ENCODE measurements at places on chromosomes 6 and 20.

DNA sequence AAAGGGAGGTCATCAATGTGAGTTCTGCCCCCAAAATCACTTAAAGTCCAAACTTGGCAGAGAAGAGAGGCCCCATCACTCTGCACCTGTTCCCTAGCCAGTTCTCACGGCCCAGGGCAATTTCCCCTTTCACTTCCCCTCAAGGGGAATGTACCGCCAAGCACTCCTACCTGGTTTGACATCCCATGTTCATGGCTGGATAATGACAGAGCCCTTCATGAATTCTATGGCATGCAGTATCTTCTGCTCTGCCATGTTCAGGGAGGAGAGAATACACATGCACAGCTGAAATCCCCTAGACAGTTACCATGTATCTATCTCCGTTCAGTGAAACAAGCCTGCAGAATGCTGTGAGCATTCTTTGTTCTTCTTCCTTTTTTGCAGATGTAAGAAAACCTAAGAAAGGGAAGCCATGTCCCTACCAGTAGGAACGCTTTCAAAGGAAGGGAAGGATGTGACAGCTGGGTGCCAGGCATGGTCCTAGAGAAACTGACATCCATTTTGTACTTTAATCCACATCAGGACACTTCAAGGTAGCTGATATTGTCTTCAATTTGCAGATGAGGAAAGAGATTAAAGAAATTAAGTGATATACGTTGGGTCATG lies 79.8 kb upstream of the ARID1B start:
- no peak for DNase-seq

DNA sequence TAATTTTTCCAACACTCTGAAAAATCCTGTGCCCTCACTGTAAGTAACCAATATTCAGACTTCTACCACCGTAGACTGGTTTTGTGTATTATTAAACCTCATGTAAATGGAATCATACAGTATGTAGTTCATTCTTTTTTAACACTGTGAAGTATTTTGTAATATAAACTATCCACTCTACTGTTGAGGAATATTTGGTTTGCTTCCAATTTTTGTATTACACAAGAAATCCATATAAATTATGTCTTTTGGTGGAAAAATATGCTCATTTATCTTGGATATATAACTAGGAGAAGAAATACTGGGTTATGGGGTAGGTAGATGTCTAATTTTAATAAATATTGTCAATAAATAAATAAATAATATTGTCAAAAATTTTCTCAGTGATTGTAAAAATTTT lies 116.8 kb downstream of the CHD6 start:
- DNase-seq, result no peak

GRCh38 chr6:163661272-163661671 lies 246.8 kb downstream of the QKI start:
- no peak for DNase-seq

- no peak for DNase-seq
These were observed 28.1 kb upstream of the RALGAPA2 start for GRCh38 chr20:20740541-20740940.

DNA sequence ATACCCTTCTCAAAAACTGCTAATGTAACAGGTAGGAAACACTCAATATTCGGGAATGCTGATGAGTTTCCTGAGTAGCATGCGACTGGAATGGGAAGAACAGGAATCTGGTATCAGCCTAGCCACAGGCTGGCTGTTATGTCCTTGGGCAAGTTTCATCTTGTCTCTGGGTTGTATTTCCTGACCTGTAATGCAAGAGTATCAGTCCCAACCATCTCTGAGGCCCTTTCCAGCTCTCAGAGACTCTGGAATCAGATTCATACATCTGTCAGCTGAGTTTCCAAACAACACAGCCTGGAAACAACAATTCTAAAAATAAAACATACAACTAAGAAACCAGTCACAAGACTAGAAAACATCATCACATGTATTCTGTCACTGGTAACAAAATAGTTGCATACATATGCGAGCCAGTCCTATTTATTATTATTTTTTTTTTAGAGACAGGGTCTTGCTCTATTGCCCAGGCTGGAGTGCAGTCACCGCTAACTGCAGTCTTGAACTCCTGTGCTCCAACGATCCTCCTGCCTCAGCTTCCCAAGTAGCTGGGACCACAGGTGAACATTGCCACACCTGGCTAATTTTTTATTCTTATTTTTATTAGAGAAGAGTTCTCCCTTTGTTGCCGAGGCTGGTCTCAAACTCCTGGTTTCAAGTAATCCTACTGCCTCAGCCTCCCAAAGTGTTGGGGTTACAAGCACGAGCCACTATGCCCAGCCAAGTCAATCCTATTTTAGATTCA lies 16.7 kb upstream of the TFAP2A start:
- no peak for DNase-seq

DNA sequence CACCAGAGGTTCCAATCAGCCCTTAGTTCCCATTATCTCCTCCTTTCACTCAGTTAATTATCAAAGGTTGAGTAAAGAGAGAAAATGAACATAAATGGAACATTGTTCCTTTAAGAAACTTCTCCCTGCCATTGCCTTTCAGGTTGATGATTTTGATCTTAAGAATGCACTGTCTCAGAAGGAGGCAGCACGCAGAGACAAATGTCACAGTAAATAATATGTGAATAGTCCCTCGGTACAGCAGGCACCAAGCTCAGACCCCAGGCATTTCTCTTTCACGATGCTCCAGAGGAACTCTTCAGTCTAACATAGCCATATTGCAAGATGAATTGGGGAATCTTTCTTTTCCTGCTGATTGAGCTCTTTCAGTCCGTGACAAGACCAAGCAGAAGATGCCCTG lies 435.3 kb upstream of the SPTLC3 start:
- DNase-seq, result no peak

- no peak for DNase-seq
These were observed 34.0 kb downstream of the CPNE5 start for GRCh38 chr6:36805096-36805797.

GRCh38 chr20:50475681-50476292 lies 34.4 kb upstream of the PTPN1 start:
- no peak for DNase-seq

GRCh38 chr20:11401988-11402387 lies 515.7 kb upstream of the BTBD3 start:
- no peak for DNase-seq

GRCh38 chr6:57305107-57305506 lies 12.3 kb upstream of the PRIM2 start:
- no peak for DNase-seq

DNA sequence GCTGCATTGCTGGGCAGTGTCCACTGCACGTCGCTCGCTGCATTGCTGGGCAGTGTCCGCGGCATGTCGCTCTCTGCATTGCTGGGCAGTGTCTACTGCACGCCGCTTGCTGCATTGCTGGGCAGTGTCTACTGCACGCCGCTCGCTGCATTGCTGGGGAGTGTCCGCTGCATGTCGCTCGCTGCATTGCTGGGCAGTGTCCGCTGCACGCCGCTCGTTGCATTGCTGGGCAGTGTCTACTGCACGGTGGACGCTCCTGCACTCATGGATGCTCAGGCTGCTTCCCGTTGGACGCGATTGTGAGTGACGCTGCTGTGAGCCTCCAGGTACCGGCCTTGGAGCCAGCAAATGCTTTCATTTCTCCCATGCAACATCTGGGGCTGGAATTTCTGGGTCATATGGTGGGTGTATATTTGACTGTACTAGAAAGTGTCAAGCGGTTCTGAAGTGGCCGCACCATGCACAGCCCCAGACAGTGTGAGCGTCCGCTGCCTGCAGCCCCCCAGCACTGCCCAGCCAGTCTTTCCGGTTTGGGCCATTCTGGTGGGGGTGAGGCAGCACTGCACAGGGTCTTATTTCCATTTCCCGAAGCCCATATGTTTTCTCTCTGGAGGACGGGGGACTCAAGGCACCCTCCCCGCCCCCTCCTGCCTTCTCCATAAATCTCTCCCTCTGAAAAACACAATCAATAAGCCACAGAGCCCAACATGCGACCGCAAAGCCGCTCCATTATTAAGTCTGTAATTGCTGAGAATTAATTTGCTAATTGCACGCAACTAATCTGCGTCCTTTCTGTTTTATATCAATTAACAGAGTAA lies 97.4 kb downstream of the YTHDF1 start:
- no peak for DNase-seq

DNA sequence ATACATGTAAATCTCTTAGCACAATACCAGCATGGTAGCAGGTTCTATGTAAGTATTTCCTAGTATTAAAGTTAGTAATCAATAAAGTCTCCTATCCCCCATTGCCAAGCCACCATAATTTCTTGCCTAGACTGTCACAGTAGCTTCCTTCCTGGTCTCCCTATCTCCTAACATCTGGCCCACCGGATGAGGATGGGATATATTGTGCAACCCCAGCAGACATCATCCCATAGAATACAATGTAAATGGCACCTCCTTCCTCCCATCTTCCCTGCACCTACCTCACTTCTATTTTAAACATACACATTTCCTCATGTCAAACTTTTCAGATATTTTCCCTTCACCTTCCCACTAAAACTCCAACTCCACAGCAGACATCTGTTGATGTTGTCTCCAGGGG lies 3.5 kb upstream of the BTN3A1 start:
- no peak for DNase-seq

- no peak for DNase-seq
These were observed 48.8 kb downstream of the TM9SF4 start for GRCh38 chr20:32158351-32158750.

DNA sequence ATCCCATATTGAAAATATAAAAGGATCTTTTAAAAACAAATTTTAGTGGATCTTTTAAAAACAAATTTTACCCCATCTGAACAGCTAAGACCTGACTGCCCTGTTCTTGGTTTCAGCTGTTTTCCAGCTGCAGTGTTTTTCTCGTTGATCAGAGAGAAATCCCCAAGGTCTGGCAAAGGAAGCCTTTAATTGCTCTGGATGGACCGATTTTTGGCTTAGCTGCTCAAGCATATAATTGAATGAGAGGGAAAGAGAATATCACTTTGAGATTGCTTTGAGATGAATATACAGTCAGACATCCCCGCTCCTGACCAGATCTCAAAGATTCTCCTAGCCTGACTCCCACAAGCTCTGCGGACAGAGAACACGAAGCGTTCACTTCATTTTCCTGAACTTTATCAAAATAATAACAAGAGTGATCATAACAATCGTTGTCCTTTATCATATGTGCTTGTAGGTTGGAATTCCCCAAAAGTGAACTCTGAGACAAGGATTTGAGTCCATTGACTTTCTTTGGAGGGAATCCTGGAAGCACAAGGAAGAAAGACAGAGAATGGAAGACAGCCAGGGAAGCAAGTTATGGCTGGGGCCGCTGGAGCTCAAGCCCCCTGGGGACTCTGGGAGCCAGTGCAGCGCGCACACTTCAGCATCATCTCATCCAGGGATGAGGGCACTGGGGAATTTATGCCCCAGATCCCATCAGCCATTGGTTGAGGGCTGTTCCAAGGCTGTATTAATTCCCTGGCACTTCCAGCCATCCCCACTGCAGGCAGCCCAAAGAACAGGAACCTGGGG lies 101.3 kb downstream of the SNX5 start:
- DNase-seq, result no peak

DNA sequence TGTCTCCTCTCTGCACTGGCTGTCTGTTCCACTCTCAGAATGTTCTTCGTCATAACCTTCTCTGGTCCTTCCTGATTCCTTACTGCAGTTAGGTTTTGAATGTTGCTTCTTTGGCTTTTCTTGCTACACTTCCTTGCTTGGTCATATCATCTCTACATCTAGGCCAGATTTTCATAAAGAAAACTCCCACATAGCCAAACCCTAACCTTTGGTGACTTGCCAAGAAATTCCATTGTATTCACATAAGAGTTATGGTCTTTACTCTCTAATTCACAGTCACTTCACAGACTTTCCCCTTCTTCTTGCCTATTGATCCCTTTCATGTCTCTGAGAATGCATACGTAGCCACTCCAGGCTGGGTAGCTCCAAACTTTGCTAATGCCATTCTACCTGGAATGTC lies 41.9 kb upstream of the SIM1 start:
- no peak for DNase-seq

GRCh38 chr6:134778431-134778830 lies 171.5 kb downstream of the ALDH8A1 start:
- DNase-seq, result no peak

DNA sequence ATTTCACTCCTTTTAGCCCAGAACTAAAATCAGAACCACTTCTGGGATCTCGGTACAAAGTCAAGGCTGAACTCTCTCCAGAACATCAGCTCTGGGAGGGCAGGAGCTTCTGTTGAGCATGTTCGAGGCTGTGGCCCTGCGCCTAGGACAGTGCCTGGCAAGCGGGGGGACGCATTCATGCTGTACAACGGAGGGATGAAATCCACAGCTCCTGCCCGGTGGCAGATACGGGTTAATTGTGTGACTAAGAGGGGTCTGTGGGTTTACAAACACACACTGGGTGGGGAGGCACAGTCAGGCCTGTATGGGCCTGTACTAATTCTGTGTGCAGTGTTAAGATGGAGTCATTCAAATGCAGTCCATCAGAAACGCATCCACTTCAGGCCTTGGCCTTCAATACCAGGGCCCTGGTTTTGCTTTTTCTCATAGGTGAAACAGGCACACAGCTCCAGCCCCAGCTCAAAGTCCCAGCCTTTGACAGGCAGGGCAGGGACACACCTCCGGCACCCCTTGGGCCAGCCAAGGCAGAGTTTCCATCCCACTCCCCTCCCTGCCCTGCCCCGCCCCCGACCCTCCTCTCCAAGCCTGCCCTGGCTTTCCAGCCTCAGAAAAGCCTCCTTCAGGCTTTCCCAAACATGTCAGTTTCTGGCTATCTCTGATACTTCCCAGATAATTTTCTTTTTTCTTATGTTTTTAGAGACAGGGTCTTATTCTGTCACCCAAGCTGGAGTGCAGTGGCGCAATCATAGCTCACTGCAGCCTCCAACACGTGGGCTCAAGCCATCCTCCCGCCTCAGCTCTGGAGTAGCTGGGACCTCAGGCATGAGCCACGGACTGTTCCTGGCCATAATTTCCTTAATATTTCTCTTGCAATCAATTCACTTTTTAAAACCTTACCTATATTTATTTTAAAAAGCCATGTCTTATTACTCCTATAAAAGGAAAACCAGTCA lies 109.8 kb downstream of the SULF2 start:
- no peak for DNase-seq

GRCh38 chr6:99282479-99283062 lies 66.9 kb downstream of the FAXC start:
- DNase-seq, result no peak

DNA sequence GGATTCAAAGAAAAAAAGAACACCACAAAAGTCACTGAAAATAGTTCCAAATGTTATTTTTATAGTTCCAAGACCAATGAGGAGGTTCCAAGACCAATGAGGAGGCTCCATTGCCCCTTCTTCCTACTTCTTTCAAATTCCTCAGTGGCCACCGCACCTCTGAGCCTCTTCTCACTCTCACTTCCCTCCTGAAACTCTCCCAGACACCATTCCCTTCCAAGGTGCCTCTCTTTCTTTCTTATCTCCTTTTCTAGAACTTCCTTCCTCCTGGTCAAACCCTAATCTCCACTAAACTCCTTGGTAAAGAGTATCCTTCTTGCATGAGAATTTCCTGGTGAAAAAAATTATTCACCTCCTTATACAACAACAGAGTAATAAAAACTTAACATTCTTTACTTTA lies 20.4 kb upstream of the MCUR1 start:
- no peak for DNase-seq

DNA sequence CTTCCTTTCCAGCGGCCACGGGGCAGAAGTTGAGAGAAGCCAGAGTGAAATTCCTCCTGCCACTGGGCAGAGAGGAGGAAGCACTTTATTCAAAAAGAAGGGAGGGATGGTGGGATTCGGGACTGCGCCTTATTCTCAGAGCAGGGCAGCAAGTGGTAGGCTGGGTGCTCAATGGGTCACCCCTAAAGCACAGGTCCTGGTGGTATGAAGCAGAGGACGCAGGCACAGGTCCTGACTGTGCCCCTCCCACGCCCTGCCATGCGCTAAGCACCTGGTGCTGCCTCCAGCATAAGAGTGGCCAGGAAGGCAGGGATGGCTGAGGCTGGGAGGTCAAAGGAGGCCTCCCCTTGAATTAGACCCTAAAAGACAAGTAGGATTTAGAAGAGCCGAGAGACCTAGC lies 4.9 kb upstream of the GRM4 start:
- DNase-seq, result no peak

All from stimulated activated naive CD4-positive, alpha-beta T cell treated with Interleukin-2 at 50 U/mL for 16 hours (primary cell).